ENCODE measurements at places on chromosomes 12 and 14.

DNA sequence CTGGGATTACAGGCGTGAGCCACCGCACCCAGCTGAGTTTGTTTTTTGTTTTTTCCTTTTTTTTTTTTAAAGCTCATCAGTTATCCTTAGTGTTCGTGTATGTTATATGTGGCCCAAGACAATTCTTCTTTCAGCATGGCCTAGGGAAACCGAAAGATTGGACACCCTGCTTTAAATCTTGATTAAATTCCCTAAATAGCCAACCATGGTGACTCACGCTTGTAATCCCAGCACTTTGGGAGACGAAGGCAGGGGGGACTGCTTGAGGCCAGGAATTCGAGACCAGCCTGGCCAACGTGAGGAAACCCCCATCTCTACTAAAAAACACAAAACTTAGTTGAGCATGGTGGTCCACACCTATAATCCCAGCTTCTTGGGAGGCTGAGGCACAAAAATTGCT lies 131.1 kb downstream of the MED13L start:
- DNase-seq = no peak

- DNase-seq = no peak
Observed at GRCh38 chr12:31729705-31730104, 884 bp upstream of the AMN1 start.

- DNase-seq = no peak
Observed at GRCh38 chr12:1383758-1384157, 210.6 kb downstream of the FBXL14 start.

DNA sequence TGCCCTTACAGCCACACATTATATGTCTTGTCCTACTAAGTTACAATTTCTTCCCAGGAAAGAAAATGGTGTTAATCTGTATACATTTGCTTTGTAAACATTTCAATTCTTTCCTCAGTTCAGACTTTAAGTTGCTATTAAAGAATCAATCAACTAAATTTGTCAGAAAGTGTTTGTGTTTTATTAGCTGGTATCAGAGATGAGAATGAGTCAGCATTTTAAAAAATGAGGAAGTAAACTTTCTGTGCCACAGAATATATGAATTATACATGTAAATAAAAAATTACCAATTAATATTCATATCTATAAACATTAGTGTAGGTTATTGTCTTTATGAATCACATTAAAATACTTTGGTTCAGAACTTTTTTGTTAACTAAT lies 82.0 kb downstream of the LMO3 start:
- DNase-seq = no peak

GRCh38 chr14:66443785-66444184 lies 42.4 kb upstream of the CCDC196 start:
- no peak for DNase-seq

DNA sequence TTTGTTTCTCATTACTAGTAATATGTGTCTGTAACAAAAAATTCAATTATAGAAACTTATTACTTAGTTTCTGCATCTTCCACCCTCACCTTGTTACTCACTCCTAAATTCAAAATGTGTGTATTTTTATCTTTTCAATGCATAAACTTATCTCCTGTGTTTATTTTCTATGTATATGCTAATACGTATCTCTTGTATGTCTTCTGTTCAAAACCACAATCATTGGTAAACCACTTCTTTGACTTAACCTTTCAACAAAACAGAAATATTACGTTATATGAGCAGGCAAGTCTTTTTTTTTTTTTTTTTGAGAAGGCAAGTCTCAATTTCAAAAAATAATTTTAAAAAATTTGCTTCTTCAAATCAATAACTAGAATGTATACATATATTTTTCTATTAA lies 39.2 kb upstream of the RPH3A start:
- no peak for DNase-seq

DNA sequence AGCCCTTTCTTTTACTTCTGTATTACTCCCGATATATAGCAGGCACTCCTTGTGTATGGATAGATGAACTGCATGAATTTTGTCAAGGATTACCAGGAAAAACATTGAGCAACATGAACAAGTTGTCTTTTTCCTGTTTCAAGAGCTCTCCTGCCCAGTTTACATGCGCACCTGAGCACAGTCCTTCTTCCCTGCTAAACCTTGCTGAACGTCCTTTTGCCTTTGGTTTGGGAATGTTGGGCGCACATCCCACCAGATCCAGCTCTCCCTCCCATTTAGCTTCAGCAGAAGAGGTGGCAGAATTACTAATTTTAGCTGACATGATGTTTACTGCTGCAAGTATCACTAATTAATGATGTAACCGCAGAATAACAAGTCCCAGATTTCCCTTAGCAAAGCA lies 121.4 kb upstream of the TMCC3 start:
- DNase-seq = no peak

DNA sequence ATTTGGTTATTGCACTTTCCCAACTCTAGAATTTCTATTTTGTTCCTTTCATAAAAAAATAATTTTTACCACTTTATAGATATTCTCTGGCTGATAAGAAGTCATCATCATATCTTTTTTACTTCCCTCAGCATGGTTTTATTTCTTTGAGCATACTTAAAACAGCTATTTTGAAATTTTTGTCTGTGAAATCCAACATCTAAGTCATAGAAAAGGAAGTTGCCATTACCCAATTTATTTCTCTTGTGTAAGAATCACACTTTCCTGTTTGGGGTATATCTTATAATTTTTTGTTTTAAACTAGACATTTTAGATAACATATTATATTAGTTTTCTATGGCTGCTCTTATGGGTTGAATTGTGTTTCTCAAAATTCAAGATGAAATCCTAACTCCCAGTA lies 400.2 kb upstream of the OR4E1 start:
- DNase-seq = no peak

DNA sequence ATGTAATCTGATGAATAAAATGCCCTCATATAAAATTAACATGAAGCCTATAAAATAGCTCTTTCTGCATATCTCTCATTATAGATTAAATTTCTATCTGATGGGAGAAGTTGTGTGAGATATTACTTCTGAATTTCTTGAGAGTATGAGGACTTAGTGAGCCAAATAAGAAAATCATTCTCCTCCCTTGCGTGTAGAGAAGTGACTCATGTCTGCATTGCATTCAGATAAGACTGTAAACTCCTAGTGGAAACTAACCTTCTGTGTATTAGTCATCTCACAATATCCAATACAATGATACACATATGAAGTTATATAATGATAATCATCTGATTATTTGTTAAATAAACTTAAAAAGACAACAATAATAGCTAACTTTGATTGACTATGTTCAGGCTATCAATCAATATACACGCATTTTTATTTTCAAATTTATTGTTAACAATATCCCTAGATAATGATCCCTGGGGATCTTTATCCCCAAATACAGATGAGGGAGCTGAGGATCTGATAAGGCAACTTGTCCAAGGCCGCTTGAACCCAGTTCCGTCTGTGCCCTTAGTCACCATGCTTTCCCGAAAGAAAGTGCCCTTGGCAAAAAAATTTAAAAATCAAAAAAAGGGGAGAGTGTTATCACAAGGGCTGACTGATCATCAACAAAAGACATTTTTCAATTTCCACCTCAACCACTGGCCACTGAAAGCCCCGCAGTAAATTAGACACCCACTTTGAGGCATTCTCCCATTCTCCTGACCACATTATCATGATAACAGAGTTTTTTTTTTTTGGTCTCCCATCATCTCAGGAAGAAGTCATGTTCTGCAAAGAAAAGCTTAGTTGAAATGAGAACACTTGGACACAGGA lies 189.2 kb upstream of the RASSF8 start:
- DNase-seq = no peak

DNA sequence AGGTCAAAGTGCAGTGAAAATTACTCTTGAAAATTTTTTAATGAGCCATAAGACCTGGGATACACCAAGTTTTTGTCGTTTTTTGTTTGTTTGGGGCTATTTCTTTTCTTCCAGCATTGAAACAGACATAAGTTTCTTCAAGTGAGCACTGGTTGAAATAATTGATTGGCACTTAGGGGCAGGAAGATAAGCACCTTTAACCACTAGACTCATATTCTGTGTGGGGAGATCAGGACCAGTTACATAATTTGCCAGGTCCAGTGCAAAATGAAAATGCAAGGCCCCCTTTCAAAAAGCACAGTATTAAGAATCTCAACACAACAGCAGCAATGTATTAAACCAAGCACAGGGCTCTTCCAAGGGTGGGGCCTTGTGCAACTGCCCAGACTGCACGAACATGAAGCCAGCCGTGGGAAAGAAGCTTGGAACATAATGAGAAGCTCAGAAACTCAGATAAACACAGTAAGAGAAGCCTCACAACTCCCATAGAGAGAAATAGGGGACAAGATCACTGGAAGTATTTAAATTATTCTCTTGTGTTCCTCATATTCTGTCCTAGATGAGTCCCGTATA lies 3.2 kb upstream of the TCP11L2 start:
- no peak for DNase-seq

GRCh38 chr12:3119192-3119755 lies 42.1 kb downstream of the TSPAN9 start:
- DNase-seq = no peak

GRCh38 chr14:61567838-61568571 lies 127.3 kb upstream of the HIF1A start:
- DNase-seq = no peak

GRCh38 chr12:91687052-91688017 lies 458.3 kb downstream of the BTG1 start:
- no peak for DNase-seq

DNA sequence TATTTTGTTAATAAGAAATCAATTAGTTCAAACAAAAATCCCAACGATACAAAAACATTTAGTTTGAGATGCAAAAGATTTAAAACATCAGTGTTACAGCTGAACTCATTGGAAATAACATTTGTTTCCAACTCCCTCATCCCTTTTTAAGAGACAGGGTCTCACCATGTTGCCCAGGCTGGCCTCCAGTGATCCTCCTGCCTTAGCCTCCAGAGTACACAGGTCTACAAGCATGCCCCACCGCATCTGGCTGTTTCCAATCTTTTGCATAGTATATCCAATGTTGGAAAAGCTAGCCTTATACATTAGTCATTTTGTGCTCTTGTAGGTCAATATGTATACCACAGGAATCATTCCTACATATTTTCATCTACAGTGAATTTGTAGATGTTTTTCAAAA lies 11.5 kb downstream of the RSRC2 start:
- DNase-seq = no peak

DNA sequence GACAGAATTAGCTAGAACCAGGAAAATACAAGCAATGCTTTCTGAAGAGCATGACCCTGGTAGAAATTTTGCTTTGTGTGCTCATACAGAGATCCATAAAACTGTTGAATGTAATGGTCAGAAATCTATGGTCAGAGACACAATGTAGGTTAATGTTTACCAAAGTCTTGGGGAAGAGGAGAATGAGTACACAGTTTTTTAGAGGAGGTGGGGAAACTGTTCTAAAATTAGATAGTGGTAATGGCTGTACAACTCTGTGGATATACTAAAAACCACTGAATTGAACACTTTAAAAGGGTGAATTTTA lies 109.5 kb upstream of the ARHGAP5 start:
- DNase-seq = no peak

- no peak for DNase-seq
Observed at GRCh38 chr12:92149563-92149962, 3.9 kb upstream of the BTG1 start.

DNA sequence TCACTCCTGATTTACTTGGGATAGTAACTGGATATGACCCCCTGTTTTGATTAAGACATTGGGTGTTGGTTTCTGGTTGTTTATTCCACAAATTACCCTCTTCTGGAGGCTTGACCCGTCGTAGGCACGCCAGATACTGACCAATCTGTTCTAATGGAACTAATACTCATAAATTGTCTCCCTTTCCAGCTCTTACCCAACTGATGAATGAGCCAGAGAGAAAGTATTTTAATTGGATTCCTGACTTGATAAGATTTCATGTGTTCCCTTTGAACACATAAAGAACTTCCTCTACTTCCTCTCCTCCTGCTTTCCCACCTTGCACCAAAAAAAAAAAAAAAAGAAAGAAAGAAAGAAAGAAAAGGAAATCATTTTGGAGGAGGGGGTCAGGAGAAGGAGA lies 340.9 kb downstream of the PCNX1 start:
- DNase-seq = no peak

GRCh38 chr12:47709671-47710070 lies 3.8 kb upstream of the RPAP3 start:
- DNase-seq = no peak

- no peak for DNase-seq
Observed at GRCh38 chr12:16605642-16606116, 283 bp downstream of the LMO3 start.

DNA sequence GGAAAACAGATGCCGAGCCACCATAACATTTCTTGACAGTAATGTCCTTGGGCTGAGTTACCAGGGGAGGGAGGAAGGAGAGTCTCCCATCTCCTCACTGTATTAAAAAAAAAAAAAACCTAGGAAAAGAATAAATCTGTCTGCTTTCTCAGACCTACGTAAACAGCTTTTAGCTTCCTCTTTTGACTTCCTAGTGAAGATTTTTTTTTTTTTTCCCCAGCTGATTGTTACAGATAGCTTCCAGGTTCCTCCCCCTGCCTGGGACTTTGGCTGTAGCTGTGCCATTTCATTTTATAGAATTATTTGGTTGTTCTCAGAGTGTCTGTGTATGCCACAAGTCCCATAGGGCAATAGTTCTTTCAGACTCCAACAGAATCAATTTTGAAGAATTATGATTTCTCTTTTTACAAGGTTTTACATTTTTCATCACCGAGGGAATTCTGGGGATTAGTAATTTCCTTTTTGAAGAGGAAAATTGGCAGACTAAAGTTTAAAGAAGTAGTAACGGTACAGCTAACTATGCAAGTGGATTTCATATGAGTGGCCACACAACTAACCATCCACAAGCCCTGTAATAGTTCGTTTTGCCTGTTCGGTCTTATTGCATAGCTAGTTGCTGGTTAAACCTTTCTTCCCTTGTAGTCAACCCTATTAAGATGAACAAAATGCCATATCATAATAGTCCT lies 23.1 kb upstream of the GNS start:
- DNase-seq = no peak

- peak; percentile 61 for DNase-seq
Observed at GRCh38 chr12:116236148-116236731, 41.3 kb downstream of the MED13L start.

- no peak for DNase-seq
Observed at GRCh38 chr14:80577599-80577998, 363.9 kb downstream of the CEP128 start.

- DNase-seq = no peak
Observed at GRCh38 chr14:46215801-46216200, 435.8 kb downstream of the RPL10L start.

- no peak for DNase-seq
Observed at GRCh38 chr12:27517546-27517945, 6.5 kb upstream of the PPFIBP1 start.

- DNase-seq = no peak
Observed at GRCh38 chr14:89952576-89952975, 2.0 kb downstream of the EFCAB11 start.

DNA sequence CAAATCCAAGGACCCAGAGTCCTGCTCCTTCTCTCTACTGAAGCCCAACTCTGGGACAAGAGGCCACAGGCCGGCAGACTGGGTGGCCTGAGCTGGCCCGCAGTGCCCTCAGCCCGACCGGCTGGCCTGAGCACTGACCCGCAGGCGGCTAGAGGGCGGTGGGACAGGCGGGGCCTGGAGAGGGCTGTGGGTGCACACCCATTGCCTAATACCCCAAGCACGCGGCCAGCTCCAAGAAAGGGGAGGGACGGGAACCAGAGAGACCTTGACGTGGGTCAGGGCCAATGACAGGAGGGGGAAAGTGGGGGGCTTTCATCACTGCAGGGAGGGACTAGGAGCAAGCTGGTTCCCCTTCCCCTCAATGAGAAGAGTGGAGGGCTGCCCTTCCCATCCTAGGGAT lies 2.0 kb upstream of the WNT10B start:
- no peak for DNase-seq

Measured in CD8-positive, alpha-beta T cell (primary cell).